ENCODE measurements at places on chromosomes 4 and X.

GRCh38 chrX:130386408-130386808 lies 934 bp upstream of the GPR119 start:
- DNase-seq: no peak

GRCh38 chr4:153651116-153651515 lies 33.0 kb upstream of the TLR2 start:
- no peak for DNase-seq

DNA sequence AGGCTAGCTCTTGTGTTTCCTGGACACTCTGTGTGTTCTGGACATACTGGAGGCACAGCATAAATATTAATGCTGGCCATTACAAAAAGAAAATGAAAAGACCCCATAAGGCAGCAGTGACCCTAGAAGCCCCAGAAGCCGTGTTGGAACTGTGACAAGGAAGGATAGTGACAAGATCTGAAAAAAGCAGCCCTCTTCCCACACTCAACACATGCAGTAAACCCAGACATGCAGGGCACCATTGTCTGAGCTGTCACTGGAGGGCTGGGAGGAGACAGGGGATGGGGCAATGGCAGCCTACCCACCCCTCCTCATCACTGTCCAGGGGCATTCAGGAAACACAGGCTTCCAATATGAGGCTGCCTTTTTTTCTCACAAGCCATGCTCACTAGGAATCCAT lies 6.5 kb downstream of the TRIM2 start:
- DNase-seq: no peak

GRCh38 chrX:123704781-123705180 lies 28.1 kb downstream of the THOC2 start:
- DNase-seq: no peak

DNA sequence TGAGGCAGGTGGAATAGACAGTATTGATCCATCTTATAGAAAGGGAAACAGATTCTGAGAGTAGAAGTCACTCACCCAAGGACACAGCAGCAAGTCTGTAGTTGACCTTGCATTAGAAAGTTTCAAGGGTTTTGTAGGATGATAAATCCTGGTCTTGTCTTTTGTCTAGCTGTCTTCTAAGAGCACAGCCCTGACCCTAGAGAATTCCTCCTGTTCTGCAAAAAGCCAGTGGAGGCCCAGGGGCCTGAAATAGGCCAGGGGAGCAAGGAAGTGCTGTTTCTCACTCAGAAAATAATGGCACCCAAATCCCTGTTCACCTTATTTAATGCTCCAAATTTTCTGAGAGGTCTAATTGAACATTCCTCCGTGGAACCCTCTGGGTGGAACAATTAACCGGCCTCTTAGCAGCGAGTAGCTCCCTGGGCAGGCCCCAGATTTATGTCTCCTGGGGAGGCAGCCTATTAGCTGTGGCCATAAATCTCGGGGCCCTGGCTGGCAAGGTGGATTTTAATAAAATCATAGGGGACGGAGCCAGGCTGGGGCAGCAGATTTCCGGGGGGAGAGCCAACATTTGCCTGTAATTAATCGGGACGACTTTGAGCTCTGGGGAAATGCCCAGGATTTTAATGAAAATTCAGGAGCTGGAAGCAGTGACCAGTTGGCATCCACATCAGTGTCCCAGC lies 49.2 kb upstream of the MSX1 start:
- DNase-seq: no peak
